Pulmonary artery endothelial cell (primary cell): ENCODE measurements at places on chromosomes 5 and 9. TPM values are rescaled to one million over a fixed set of nuclear protein-coding genes. Genes with fewer than 3 reads are reported as not detected.

Gene FAM153A
- total RNA-seq = not detected in 2 replicates

Gene CARTPT
- not detected in 2 replicates for total RNA-seq

Gene MGAT4B
- 138 and 185 TPM in 2 replicates for total RNA-seq

Gene ORM2
- not detected in 2 replicates for total RNA-seq

Gene IL31RA
- 0.21 and 0.73 TPM in 2 replicates for total RNA-seq

Gene SLCO4C1
- not detected in 2 replicates for total RNA-seq

Gene TMEM141
- total RNA-seq = 47.5 and 73.2 TPM in 2 replicates

Gene ITK
- total RNA-seq = not detected in 2 replicates
